T-helper 17 cell (primary cell): ENCODE measurements at places on chromosomes 5 and 9. TPM values are rescaled to one million over a fixed set of nuclear protein-coding genes. Genes with fewer than 3 reads are reported as not detected.

Gene ABO
- 2.1 TPM for total RNA-seq

Gene CCDC69
- total RNA-seq: 74.7 TPM

Gene NUP188
- total RNA-seq: 62.2 TPM

Gene IFNB1
- not detected for total RNA-seq

Gene TIMD4
- total RNA-seq: 0.82 TPM

Gene KCTD16
- total RNA-seq: not detected

Gene CNTLN
- 0.50 TPM for total RNA-seq

Gene AFAP1L1
- total RNA-seq: 0.52 TPM

Gene LIX1
- total RNA-seq: not detected

Gene MORN5
- total RNA-seq: not detected

Gene TAF11L5
- total RNA-seq: not detected

Gene SSBP2
- total RNA-seq: 43.9 TPM

Gene FOXE1
- total RNA-seq: 0.08 TPM

Gene CD74
- total RNA-seq: 477 TPM

Gene PCDHGB3
- total RNA-seq: 0.13 TPM

Gene LCN1
- total RNA-seq: not detected

Gene ADAMTS16
- total RNA-seq: not detected

Gene PCA3
- not detected for total RNA-seq

Gene DOCK8
- total RNA-seq: 160 TPM

Gene BTNL8
- total RNA-seq: not detected

Gene PCDHGA4
- total RNA-seq: 0.12 TPM

Gene PLEKHG4B
- not detected for total RNA-seq

Gene MSX2
- not detected for total RNA-seq

Gene CER1
- total RNA-seq: not detected

Gene SPATA31E1
- not detected for total RNA-seq

Gene RELL2
- 17.2 TPM for total RNA-seq

Gene SLC1A1
- 0.13 TPM for total RNA-seq

Gene ITGA2
- total RNA-seq: 1.8 TPM

Gene HMCN2
- total RNA-seq: not detected

Gene PCDHA9
- not detected for total RNA-seq

Gene GFI1B
- total RNA-seq: 1.1 TPM

Gene AGGF1
- total RNA-seq: 14.8 TPM

Gene GFPT2
- total RNA-seq: 2.1 TPM

Gene SH2D3C
- 15.9 TPM for total RNA-seq

Gene KIF24
- 0.12 TPM for total RNA-seq

Gene CCDC192
- total RNA-seq: not detected

Gene EXOSC2
- total RNA-seq: 44.0 TPM

Gene GABRP
- total RNA-seq: not detected

Gene CAMK4
- total RNA-seq: 139 TPM
